NCI-H1048 (cell line): ENCODE measurements at places on chromosomes 16 and 17.

- no peak for DNase-seq
Measured at GRCh38 chr16:67186550-67186950, 2.8 kb upstream of the MATCAP1 start.

DNA sequence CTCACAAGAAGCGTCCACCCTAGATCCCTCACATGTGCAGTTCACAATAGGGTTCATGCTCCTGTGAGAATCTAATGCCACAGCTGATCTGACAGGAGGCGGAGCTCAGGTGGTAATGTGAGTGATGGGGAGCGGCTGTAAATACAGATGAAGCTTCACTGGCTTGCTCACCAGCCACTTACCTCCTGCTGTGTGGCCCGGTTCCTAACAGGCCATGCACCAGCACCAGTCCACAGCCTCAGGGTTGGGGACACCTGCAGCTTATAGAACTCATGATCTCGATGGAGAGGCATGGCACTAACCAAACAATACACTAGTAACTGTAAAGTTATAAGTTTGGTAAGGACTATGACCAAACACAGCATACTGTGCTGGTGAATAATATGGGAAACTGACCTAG is 368.0 kb upstream of the CDH5 start:
- DNase-seq: no peak

GRCh38 chr16:6753553-6753952 is 579.1 kb upstream of the RBFOX1 start:
- DNase-seq: no peak

GRCh38 chr16:19840524-19841110 is 44.0 kb downstream of the GPRC5B start:
- DNase-seq: no peak

DNA sequence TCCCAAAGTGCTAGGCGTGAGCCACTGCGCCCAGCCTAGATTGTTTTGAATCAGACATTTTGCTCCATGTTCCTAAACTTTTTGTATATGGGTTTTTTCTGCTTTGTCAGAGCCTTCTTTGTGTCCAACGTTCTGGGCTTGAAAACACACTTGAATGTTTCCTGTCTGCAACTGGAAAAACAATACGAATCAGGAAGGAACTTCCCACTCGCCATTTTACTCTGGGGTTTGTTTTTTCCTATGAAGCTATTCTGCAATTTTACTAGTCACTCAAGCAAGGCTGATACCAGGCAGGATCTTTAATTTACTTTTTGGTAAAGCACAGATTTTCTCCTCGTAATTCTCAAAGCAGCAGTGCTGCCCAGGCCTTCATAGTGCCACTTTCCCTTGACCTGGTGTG is 31.6 kb downstream of the ARHGAP17 start:
- DNase-seq: no peak

DNA sequence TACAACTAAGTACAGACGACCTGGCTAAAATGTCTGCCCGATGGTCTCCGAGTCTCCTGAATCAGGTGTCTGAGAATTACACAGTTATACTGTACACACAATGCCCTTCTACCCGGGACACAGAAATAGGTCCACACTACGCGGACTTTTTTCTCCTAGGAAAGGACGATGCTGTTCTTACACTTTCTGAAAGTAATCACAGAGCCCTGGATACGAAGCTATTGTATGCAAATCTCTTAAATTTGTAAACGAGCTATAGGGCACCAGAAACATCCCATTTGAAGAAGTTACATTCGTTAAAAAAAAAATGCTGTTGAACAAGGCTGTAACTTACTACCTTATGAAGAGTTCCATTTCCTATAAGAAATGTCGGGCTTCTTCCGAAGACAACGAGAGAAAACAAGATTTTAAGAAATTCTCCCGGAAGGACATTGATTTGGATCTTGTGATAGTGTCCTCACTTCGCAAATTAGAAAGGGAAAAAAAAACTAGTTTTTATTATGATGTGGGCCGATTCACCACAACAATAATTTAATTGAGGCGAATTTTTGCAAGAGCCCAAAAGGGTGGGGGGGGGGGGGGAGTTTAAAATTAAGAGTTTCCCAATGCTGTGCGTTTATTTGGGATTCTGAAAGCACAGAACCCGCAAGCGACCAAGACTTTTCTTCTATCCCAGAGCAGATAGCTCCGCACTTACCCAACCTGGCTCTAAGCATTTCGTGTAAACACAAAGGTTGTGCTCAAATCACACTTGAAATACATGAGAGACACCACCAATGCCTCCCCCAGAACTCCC is 1.5 kb upstream of the SOX9 start:
- DNase-seq: no peak

- no peak for DNase-seq
Measured at GRCh38 chr16:89733322-89733721, 12.0 kb downstream of the ZNF276 start.

- no peak for DNase-seq
Measured at GRCh38 chr16:56300242-56300623, 108.9 kb downstream of the GNAO1 start.

- no peak for DNase-seq
Measured at GRCh38 chr17:15910791-15911190, 34.1 kb upstream of the ADORA2B start.

- no peak for DNase-seq
Measured at GRCh38 chr16:75589306-75589705, 23.1 kb downstream of the GABARAPL2 start.
